IPS-NIHi11 (cell line): ENCODE measurements at places on chromosomes 7 and 10.

DNA sequence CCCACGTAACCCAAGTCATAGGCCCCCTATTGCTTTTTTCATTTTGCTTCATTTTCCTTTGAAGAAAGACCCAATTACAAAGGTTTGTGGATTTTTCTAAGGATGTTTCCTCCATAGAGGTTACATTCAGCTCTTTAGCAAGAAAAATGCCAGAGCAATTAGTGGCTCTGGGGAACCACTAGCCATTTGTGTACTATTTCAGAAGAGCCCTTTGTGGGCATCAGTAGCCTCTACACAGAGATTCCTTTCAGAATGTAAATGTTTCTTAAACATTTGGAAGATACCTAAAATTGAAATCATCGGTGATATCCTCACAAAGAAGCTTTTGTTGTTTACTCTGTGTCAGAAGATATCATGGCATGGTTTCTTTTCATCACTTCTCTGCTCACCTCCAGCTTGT is 291.0 kb upstream of the KMT2E start:
- no peak for DNase-seq

GRCh38 chr7:44735403-44736165 is 13.1 kb upstream of the ZMIZ2 start:
- no peak for DNase-seq

GRCh38 chr7:23373151-23374004 is 74.2 kb downstream of the MALSU1 start:
- DNase-seq = no peak

GRCh38 chr7:66668677-66669076 is 40.0 kb downstream of the KCTD7 start:
- no peak for DNase-seq

GRCh38 chr10:59781511-59781910 is 28.3 kb upstream of the MRLN start:
- no peak for DNase-seq

DNA sequence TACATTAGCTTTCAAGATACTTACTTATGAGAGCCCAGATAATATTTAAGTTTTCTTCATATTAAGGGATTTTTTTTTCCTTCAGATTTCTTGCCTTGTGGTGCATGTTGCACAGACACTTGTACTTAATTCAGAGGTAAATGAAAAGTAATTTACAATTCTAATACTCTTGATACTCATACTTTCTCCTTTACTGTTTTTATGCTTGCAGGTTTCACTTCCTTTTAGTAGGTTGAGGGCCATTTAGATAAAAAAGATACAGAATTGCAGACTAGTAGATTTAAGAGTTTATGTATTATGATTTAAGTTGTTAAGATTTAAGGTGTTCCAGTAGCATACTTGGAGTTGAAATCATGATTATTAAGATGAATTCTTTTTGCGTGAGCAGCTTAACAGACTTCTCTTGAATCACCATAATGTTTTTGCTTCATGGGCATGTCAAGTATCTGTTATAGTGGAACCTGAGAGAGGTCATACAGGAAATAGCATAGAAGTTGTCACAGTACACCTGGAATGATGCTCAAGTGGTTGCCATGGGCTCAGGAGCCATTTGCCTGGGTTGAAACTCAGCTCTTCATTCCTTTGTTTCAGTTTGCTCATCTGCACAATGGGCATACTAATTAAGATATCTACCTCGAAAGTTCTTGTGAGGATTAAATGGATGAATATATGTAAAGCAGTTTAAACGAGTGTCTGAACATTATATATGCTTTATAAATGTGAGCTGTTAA is 174.8 kb upstream of the PRPS1L1 start:
- no peak for DNase-seq

DNA sequence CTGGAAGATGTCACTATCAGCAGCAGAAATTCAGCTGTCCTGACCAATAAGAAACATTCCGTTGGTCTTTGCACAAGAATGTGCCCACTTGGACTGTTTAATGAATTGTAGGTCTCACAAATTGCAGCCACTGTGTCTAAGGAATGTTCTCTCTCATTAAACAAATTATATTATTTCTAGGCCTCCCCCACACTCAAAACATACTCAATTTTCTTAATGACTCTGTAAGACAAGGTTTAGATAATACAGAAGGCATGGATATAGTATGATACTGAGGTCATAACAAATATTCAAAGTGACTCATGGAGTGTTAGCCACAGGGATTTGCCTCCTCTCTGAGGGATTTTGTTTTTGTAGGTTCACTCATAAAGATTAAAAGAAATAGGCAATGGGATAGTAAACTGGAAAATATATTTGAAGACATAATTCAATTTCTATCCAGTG is 197.5 kb downstream of the PTN start:
- DNase-seq = no peak

GRCh38 chr10:13161857-13162271 is 506 bp downstream of the MCM10 start:
- peak; percentile 24 for DNase-seq

GRCh38 chr7:150851492-150852370 is 586 bp upstream of the AOC1 start:
- DNase-seq = no peak

DNA sequence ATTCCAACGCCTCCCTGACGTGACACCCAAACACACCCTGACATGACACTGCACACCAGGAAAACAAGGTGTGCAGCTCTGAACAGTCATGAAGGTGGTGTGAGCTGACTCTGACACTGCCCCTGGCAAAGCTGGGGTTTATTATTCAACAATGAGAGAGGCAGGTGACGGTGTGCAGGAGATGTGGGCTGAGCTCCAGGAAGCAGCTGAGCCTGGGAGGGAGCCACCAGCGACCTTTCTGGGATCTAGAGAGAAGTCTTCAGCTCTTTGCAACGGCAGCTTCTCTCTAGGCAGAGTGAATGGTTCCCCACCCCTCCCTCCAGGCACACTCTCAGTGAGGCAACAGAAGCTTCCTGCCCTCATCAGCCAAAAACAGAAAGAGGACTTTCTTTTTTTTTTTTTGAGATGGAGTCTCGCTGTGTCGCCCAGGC is 65.6 kb downstream of the SH3PXD2A start:
- DNase-seq = no peak

GRCh38 chr7:143435266-143435665 is 8.0 kb upstream of the TAS2R60 start:
- DNase-seq = no peak

GRCh38 chr10:110556296-110556695 is 11.2 kb upstream of the SMC3 start:
- DNase-seq = no peak

- DNase-seq = no peak
These were observed 23.1 kb upstream of the PIK3CG start for GRCh38 chr7:106841896-106842390.

DNA sequence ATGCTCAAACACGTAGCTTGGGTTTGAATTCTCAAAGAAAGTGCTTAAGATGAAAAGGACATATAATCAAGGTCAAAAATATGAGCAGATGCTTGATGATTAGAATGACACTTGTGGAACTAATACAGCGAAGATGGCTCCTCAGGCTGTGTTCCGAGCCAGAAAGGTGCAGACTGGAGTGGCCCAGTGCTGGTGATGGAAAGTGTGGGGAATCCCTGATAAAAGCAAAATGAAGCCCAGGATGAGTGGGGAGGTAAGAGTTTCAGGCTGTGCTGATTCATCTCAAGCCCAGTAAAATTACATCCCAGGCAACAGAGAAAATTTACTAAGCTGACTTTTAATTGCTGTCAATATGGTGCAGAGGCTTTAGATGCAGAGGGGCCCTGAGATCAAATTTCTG is 77.8 kb upstream of the IKZF1 start:
- no peak for DNase-seq

- DNase-seq = peak; percentile 86
These were observed 12.6 kb upstream of the CDH23 start for GRCh38 chr10:71383972-71384687.

GRCh38 chr7:18667466-18667865 is 171.9 kb downstream of the HDAC9 start:
- peak; percentile 10 for DNase-seq

- DNase-seq = no peak
These were observed 306.6 kb upstream of the PFKP start for GRCh38 chr10:2760736-2761135.

GRCh38 chr7:116582806-116583444 is 58.1 kb downstream of the CAV1 start:
- no peak for DNase-seq

DNA sequence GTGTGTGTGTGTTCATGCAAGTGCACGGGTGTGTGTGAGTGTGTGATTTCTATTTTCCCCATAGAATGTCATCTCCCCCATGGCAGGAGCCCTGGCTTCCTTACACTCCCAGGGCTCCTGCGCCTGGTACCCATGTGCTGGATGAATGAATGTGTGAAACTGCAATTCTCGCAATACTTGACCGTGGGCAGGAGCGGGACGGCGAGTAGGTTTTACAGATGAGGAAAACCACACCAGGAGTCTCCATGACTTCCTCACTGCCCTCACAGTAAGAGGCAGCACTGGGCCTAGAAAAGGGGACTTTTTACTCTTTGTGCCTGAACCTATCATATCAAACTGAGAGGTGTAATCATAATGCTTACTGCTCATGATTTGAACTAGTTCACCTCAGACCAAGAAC is 167.6 kb upstream of the FRMD4A start:
- DNase-seq = no peak

DNA sequence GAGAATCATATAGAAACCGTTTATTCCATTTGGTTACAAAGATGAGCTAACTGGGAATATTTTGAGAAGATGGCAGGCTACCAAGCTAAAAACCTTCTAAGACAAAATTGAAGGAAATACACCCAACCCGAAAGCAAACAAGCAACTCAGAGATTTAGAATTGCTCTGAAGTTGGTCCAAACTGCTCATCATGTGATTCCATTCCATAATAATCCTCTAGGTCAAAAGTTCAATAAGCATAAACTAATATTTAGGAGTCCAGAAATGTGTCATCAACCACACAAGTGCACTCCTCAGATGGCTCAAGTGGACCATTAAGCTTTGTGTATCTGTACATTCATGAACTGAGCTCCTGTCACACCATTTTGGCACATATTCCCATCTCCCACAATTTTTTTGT is 28.7 kb downstream of the DGKI start:
- DNase-seq = no peak

GRCh38 chr10:84054743-84055142 is 84.6 kb upstream of the GHITM start:
- no peak for DNase-seq

GRCh38 chr10:113950268-113950667 is 93.4 kb upstream of the ADRB1 start:
- DNase-seq = no peak

GRCh38 chr10:129329385-129330055 is 137.5 kb upstream of the MGMT start:
- no peak for DNase-seq

DNA sequence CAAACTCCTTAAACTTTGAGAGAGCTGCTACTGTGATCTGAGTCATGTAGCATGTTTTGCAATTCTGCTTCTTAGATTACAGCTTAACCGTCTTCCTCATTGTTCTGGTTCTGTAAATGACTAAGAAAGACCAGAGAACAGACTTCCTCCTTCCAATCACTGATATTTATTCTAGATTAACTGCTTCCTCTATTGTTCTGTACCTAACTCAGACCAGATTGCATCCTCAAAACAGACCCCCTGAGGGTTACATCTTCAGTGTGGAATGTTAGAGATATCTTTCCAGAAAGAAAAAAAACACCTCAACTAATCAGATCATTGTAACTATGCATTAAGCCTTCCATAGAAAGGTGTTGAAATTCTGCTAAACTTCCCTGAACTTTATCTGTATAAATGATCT is 5.7 kb upstream of the PIP start:
- DNase-seq = no peak

DNA sequence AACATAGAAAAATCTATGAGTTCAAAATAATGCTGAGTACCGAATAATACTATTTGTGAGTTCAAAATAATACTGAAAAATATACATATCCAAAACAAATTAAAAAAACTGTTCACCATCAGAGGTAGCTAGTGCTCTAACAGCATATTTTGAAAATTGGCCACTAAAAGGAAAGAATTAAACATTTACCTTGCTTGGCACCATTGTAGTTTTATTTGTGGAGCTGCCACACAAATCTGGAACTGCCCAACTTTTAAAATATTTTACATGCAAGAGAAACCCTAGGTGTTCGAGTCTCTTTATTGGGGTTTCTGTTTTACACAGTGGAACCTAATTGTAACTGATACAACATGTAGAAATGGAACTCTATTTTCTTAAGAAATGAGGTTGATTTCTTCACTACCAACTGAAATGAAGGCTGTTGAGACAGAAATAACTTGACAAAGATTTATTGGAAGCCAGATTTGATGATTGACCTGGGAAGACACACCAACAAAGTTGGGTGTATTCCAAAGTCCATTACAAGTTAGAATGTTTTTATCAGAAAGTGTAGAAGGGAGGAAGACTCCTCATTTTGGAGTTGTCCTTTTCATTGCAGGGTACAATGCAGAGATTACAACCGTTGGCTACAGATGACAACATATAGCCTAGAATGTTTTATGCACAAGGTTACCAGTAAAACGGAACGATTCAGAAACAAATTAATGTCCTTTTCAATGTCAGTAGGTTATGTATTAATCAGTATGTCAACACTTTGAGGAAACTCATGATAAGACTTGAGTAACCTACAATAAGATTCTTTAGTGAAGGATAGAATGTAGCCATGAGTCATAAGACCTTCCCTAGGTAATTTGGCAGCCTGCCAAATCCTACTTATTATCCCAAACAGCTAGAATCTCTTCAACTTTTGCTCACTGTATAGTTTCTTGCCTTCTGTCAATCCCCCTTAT is 73.8 kb upstream of the PAPSS2 start:
- peak; percentile 16 for DNase-seq

DNA sequence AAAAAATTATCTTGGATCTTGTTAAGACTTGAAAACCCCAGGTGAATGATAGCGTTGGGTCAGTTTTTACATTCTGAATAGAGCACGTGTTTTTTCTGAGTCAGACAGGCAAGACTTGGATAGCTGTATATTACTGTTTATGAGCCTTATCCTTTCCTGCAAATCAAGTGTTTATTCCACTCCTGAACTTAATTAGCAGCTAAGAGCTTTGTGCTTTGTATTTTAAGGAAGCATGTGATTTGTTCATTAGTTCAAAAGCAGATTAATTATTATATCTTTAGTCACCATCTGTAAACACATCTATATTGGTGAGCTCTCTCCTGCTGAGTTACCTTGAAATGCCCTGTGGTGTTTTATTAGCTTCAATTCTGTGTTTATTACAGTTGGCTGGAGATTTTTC is 98.6 kb upstream of the PRPS1L1 start:
- no peak for DNase-seq

DNA sequence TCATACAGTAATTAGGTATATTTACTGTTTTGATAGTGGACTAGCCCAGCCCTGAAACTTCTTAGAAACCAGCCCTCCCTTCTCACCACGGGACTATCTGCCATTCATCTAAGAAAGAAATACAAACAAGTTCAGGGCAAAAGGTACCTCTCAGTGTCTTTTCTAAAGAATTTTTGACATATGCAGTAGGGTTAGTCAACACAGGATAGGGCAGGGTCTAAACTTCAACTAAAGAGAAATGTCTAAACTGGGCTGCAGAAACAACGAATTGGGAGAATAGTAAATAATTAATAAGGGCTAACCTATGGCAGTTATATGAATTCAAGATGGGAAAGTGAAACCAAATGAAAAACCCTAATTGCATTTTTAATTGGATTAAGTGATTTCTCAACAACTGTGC is 496.6 kb downstream of the INHBA start:
- no peak for DNase-seq

- DNase-seq = no peak
These were observed 15.4 kb upstream of the TMEM243 start for GRCh38 chr7:87234949-87235348.
